ENCODE measurements at places on chromosomes 11 and 22.
A peak's percentile ranks its signal among the peaks of the same experiment; 100 is the strongest.

- no peak for DNase-seq
Observed at GRCh38 chr11:44456544-44457300, 108.7 kb upstream of the CD82 start.

GRCh38 chr22:28589102-28589750 is 90.4 kb downstream of the TTC28 start:
- DNase-seq = no peak

DNA sequence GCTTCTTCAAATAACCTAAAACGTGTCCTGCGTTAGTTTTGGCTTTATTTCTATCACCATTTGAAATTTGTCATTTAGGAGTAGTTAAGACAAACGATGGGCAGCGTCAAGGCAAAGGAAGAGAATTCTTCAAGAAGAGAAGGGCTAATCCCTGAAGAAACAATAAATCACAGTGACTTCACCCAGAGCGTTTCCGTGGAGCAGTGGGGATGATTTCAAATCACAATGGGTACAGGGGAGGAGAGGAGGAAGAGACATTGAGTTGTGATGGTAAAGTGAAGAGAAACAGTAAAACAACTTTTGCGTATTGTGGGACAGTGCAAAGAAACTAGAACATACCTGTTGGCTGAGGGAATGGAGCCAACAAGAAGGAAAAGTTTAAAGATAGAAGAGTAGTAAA is 9.7 kb downstream of the PDGFD start:
- DNase-seq = no peak

DNA sequence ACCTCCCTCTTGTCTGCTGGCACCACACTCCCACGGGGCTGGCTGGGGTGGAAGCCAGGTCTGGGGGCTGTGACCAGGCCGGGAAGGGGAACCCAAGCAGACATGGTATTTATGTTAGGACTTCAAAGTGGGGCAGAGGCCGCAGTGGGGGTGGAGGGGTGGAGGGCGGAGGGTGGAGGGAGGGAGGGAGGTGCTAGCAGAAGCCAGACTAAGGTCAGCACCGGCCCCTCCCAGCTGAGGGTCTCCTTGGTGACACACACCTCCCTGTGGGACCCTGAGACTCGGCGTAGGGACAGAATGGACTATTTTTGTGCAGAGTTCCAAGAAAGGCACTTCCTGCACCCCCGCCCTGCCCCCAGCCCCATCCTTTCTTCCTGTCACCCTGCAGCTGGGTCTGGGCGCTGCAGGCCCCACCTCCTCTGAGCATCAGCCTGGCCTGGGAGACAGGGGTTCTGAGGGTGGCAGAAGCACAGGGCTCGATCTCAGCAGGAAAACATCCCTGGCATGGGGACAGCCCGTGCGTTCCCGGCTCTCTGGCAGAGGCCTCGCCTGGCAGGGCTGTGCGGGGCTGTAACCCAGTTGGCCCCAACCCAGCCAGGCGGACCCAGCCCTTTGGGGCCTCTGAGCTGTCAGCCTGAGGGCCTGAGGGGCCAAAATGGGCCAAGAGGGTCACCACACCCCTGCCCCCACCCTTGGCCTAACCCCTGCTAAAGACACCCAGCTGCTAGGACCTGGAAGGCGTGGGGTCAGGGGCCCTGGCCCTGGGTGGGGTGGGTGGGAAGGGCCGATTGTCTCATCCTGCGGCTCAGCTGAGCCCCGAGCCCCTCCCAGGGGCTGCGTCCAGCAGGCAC is 9.6 kb upstream of the CD248 start:
- DNase-seq = peak; percentile 43

DNA sequence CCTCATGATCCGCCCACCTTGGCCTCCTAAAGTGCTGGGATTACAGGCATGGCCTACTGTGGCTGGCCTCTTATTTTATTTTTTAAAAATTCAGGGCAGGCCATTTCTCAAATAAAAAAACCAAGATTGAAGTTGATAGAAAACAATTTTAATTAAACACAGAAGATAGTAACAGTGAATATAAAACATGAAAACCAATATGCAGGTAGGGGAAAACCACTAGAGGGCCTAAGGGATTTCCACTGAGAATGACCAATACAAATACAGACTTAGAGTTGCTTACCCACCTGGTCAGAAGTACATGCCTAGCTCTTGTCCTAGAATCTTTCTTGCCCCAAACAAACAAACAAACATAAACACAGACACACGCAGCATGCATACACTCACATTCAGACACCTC is 1.7 kb upstream of the RTCB start:
- peak; percentile 47 for DNase-seq

- no peak for DNase-seq
Observed at GRCh38 chr11:103997082-103997481, 39.4 kb upstream of the DDI1 start.

Measured in ELR (cell line).